ENCODE measurements at places on chromosomes 1 and 21.
A peak's percentile ranks its signal among the peaks of the same experiment; 100 is the strongest.

- DNase-seq: no peak
These were observed 39.8 kb downstream of the USP1 start for GRCh38 chr1:62476525-62477219.

GRCh38 chr1:155970531-155971167 is 7.7 kb downstream of the ARHGEF2 start:
- peak; percentile 84 for DNase-seq

GRCh38 chr1:50646526-50646925 is 223.3 kb upstream of the DMRTA2 start:
- DNase-seq: no peak

DNA sequence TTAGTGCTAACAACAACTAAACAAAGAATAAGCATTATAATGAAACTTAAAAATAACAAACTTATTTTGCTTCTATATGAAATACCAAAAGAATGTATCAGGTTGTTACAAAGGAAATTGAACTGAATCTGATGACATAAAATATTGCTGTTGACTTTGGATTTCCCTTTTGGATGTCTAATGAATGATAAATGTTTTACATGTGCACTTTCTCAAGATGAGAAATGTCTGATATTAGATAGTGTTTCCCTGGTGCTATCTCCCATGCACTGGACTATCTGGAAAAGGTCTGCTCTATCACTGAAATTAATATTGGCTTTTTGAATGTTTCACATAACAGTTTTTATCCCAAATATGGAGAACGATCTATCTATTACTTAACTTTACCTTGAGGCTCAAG is 179.9 kb downstream of the HMCN1 start:
- DNase-seq: no peak

DNA sequence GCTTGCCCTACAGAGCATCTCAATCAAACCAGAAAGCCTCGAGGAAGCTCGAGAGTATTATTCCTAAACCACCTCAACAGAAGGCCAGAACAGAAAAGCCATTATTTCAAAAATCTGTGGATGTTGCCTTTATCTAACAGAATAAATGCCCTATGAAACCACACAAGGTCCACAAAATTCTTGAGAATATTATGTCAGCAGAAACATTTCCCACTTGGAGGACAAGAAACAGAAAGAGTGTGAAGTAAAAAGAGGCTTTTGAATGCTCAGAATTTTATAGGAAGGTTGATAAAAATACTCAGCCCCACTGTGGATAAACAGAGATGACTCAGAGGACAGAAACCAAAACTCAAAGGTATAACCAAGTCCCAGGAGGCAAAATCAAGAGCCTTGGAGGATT is 146.4 kb upstream of the LRRC7 start:
- DNase-seq: no peak

- no peak for DNase-seq
These were observed 84.1 kb upstream of the VANGL1 start for GRCh38 chr1:115557715-115558114.

DNA sequence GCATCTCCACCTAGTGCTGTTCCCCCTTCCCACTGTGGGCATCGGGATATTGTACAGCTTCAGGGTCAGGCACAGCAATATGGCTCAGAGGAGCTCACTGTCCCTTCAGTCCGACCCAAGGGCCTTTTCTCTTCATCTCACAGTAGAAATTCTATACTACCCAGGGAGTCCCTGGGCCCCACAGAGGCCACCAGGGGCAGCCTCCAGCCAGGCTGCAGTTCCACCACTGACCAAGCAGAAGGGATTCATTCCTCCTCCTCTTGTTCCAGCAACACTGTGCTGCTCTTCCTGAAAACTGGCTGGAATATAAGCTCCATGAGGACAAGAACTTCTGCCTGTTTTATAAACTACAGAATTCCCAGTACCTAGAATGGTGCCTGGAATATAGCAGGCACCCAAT is 70.5 kb downstream of the CD34 start:
- no peak for DNase-seq

DNA sequence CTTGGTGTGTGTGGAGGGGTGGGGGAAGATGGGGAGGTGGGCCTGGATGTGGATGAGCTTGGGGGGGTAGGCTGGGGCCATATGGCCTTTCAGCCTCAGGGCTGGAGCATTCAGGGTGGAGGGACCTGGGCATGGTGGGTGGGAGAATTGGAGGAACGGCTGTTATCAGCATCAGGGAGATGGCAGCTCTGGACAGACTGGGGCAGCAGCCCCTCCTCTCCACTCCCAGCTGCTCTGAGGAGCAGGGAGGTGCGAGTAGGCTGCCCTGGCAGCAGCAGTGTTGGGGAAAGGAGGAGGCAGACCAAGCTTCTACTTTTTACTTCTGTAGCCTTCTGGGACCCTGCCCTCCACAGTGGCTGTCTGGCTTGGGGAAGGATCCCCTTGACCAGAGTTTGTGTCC is 10.2 kb downstream of the PPFIA4 start:
- DNase-seq: peak; percentile 23

DNA sequence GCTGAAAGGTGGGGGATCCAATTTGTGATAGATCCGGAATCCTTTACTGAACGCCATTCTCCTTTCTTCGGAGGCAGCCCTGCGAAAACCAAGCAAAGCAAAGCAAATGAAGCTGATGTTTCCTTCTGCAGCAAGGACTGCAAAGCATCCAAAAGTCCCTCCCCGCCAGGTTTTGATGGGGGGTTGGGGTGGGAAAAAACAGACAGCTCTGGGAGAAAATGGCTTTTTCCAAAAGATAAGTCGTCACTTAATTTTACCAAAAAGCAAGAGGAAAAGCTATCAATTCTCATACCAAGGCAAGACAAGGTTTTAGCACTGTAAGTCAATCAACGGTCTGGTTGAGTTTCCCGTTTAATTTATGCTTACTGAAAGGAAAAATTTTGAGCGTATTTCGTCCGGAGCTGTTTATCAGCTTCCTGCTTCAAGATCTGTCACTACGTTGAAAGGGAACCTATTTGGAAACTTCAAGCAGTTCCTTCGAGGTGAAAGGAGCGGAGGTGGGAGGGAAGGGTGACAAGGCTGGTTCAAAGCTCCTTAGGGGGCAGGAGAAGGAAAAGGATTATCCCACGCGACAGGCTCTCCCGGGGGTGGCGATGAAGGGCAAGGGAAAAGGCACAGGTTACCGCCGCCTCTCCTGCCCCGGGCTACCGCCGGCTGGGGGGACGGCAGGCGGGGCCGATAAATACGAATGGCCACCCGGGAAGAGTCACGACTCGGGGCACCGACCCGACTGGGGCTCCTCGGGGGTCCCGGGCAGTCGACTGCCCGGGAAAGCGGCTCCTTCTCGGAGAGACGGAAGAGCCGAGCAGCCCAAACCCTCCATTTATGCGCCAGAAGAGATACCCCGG is 750 bp downstream of the SYNJ1 start:
- no peak for DNase-seq

GRCh38 chr21:42669041-42669440 is 15.6 kb downstream of the PDE9A start:
- DNase-seq: no peak

- DNase-seq: no peak
These were observed 104.7 kb downstream of the MRPS6 start for GRCh38 chr21:34177919-34178567.

DNA sequence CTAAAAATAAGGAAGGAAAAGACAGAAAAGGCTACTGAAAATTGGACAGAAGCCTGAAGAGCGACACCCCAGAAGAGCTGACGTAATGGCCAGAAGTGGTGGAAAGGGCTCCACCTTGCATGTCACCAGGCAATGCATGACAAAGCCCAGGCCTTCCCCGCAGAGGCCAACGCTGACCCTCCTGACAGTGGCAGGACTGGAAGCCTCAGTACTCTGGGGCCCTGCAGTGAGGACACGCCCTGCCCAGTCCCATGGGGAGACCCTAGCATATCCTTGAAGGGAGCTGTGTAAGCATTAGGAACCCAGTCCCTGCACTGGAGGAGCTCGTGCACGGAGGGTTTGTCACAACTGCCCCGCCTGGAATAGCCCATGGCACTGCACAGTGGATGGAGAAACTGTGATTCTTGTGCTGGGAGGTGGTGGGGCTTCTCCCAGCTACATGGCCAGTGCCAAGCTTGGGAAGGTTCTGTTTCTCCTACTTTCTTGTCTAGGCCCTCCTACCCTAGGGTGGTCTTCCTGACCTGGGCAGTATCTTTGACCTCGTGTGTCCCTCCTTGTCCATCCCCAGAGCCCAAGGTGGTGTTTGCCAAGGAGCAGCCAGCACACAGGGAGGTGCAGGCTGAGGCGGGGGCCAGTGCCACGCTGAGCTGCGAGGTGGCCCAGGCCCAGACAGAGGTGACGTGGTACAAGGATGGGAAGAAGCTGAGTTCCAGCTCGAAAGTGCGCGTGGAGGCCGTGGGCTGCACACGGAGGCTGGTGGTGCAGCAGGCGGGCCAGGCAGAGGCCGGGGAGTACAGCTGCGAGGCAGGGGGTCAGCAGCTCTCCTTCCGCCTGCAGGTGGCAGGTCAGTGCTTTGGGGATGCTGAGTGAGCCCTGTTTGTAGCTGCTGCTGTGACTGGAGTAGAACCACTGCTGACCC is 60.4 kb downstream of the OBSCN start:
- no peak for DNase-seq

GRCh38 chr1:30660241-30660640 is 63.1 kb downstream of the MATN1 start:
- DNase-seq: no peak

- peak; percentile 62 for DNase-seq
These were observed 580 bp downstream of the RBM34 start for GRCh38 chr1:235160383-235160956.

DNA sequence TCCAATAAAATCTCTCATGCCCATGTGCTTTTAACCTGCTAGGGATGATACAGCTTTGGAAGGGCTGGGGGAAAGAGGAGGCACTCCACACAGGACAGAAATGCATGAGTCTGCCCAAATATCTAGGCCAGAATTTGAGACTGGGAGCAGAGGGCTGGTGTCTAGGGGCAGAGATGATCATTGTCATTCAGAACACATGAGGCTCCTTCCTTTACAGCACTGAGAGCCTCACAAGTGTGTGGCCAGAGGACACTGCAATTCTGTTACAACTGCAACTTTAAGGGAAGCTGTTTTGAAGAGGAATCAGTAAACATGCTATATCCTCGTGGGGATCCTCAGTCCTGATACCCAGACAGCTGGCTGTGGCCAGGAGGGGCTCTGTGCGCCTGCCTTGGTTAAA is 541.3 kb downstream of the OMA1 start:
- no peak for DNase-seq

GRCh38 chr1:205716371-205717132 is 33.4 kb downstream of the NUCKS1 start:
- DNase-seq: no peak

GRCh38 chr1:233113009-233113879 is 162.8 kb downstream of the NTPCR start:
- peak; percentile 17 for DNase-seq

- no peak for DNase-seq
These were observed 53.2 kb downstream of the NID1 start for GRCh38 chr1:236011641-236012040.

GRCh38 chr21:43764576-43765495 is 11.3 kb downstream of the CSTB start:
- DNase-seq: no peak

- no peak for DNase-seq
These were observed 8.8 kb downstream of the GPATCH2 start for GRCh38 chr1:217622042-217622441.

DNA sequence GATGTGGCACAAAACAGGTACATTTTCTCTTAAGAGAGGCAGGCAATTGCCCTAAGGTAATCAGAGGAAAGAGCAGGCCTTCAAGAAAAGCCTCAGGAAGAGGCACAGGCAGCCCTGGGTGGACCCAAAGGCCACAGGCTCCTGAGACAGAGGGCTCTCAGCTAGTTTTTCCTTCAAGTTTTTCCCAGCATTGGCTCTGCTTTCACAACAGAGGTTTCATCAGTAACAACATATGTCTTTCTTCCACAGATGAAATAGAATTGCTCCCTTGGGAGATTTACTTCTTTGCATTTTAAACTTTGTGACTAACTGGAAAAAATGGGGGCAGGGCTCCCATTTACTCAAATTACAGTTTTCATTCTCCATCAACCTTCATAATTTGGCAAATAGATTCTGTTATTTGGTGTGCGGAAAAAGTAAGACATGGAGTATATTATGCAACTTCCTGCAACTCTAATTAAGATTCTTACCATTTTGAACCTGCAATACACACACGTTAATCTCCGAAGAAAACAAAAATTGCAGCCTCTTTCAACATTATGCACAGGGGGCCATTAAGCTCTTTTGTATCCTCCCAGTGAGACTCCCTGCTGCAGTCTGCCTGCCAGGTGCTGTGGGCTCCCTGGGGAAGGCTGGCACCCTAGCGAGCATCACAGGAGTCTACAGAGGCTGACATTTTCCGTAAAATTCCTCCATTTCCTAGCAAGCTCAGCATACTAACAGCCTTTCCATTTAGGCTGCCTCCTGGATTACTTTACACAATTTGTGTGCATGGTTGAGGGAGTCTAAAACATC is 282.3 kb downstream of the USH2A start:
- no peak for DNase-seq

- no peak for DNase-seq
These were observed 30.4 kb upstream of the FOXO6 start for GRCh38 chr1:41330588-41331545.

DNA sequence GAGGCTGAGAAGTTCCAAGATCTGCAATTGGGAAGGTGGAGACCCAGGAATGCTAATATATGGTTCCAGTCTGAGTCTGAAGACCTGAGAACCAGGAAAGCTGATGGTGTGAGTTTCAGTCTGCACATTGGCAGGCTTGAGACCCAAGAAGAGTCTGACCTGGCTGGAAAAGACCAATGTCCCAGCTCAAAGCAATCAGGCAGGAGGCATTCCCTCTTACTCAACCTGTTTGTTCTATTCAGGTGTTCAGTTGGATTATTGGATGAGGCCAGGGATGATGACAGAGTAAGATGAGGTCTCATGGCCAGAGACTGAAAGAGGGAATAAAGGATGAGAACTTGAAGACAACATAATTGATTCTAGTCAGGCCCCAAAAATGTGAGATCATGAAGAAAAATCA is 50.1 kb downstream of the SPATA46 start:
- DNase-seq: no peak

- no peak for DNase-seq
These were observed 46.0 kb downstream of the ALG6 start for GRCh38 chr1:63413394-63413793.

GRCh38 chr1:21492356-21492625 is 16.9 kb upstream of the ALPL start:
- DNase-seq: no peak

DNA sequence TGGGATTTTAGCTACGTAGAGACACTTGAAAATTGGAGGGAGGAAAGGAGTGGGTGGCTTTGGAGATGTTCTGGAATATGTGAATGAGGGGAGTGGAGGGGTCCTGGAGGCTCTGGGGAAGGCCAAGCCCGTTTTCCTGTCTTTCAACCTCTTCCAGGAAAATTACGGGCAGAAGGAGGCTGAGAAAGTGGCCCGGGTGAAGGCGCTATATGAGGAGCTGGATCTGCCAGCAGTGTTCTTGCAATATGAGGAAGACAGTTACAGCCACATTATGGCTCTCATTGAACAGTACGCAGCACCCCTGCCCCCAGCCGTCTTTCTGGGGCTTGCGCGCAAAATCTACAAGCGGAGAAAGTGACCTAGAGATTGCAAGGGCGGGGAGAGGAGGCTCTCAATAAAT is 442 bp upstream of the RUSC1 start:
- DNase-seq: no peak

- DNase-seq: no peak
These were observed 67.9 kb downstream of the SLC44A5 start for GRCh38 chr1:75542818-75543570.

Measured in GM13976 (cell line).